Adrenal gland (tissue), 19 donors: ENCODE measurements at places on chromosomes 11 and 22. TPM values are rescaled to one million over a fixed set of nuclear protein-coding genes. Genes with fewer than 3 reads are reported as not detected.

CSF2RB gene
- 7.1 TPM for total RNA-seq

MOGAT2 gene
- total RNA-seq, result 0.14 TPM

C11orf86 gene
- total RNA-seq, result 1.2 TPM

GRIA4 gene
- total RNA-seq, result not detected

PDXP gene
- 17.9 TPM for total RNA-seq

CATSPERZ gene
- 0.28 TPM for total RNA-seq

TRIM34 gene
- 21.3 TPM for total RNA-seq

DNA sequence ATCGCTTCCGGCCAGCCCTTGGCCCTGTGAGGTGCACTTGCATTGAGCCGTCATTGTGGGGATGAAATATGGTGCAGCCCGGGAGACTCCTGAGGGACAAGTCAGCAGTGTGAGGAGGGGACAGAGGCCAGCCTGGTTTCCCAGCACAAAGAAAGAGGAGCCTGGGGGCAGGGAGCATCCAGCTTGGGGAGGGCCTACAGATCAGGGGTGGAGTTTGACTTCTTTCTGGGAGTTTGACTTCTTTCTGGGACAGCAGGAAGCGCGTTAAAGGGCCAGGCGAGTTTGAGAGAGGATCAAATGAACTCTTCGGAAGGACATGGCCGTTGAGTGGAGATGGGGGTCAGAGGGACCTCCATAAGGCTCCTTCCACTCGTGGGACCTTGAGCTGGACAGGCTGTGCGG lies 91.9 kb downstream of the LRRC32 start:
- no peaks in the 10 kb centered on the region for H3K27me3 ChIP-seq
- peaks cover 24% of the 10 kb centered on the region for H3K4me1 ChIP-seq
- H3K4me3 ChIP-seq, result no peak overlapping the region
- H3K36me3 ChIP-seq, result no peaks in the 10 kb centered on the region
- DNase-seq, result peak; percentile 83
- H3K27ac ChIP-seq, result no peak overlapping the region

GRCh38 chr22:31520051-31520450 lies 23.7 kb downstream of the SFI1 start:
- no peaks in the 10 kb centered on the region for H3K4me1 ChIP-seq
- no peaks in the 10 kb centered on the region for H3K27me3 ChIP-seq
- H3K27ac ChIP-seq, result no peak overlapping the region
- no peaks in the 10 kb centered on the region for H3K36me3 ChIP-seq
- DNase-seq, result no peak

DNA sequence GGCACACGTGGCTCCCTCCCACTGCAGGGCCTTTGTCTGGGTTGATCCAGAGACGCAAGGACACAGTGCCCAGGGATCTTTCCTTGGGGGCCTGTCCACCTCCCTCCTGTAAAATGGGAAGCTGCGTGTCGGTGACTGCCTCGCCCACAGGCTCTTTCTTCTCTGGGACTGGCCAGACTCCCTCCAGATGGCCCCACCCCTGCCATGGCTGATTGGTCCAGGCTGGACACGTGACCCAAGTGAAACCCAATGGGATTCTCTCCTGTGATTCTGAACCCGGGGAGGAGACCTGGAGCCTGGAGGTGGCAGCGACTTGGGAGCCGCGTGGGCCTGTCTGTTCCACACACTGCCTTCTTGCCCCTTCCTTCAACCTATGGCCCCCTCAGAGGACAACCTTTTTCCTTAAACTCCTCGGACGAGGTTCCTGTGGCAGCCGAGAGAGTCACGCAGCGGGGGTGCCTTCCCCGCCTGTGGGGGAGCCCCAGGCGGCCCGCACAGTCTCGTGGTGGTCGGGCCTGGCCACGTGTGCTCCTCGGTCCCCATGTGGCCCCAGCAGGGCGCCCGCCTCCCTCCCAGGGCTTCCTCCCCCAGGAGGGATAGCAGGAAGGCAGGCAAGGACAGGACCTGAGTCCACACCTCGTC lies 12.4 kb upstream of the MPPED1 start:
- no peaks in the 10 kb centered on the region for H3K4me1 ChIP-seq
- no peak for DNase-seq
- H3K27me3 ChIP-seq, result peaks cover 2% of the 10 kb centered on the region
- H3K27ac ChIP-seq, result no peak overlapping the region
- no peak overlapping the region for H3K4me3 ChIP-seq

DNA sequence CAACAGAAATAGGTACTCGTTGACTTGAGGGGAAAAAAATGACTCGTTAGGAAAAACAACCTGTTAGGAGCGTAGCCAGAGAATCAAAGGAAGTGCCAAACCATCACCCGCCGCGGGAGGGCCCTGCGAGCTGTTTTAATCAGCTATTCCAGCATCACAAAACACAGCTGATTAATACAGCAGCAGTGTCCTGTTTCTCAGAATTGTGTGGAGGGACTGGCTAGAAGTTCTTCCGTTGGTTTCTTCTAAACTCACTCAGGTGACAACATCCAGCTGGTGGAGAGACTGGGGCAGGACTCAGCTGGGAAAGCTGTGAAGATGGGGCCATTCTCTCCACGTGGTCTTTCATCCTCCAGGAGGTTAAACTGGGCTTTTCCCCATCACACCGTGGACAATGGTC lies 28.0 kb downstream of the HSPA8 start:
- DNase-seq, result no peak
- no peaks in the 10 kb centered on the region for H3K36me3 ChIP-seq
- H3K27me3 ChIP-seq, result no peaks in the 10 kb centered on the region
- H3K27ac ChIP-seq, result no peak overlapping the region

GRCh38 chr11:39220501-39221230 lies 2238.8 kb downstream of the LRRC4C start:
- no peaks in the 10 kb centered on the region for H3K36me3 ChIP-seq
- DNase-seq, result no peak
- no peak overlapping the region for H3K4me3 ChIP-seq
- H3K4me1 ChIP-seq, result no peaks in the 10 kb centered on the region

- DNase-seq, result no peak
- no peaks in the 10 kb centered on the region for H3K27me3 ChIP-seq
- no peak overlapping the region for H3K27ac ChIP-seq
These were observed 95.5 kb downstream of the SPATA19 start for GRCh38 chr11:133749841-133750240.

- DNase-seq, result no peak
- no peaks in the 10 kb centered on the region for H3K4me1 ChIP-seq
- no peaks in the 10 kb centered on the region for H3K27me3 ChIP-seq
- H3K4me3 ChIP-seq, result no peak overlapping the region
These were observed 81.7 kb downstream of the SWAP70 start for GRCh38 chr11:9745411-9746211.

GRCh38 chr11:932435-932834 lies 6.8 kb downstream of the AP2A2 start:
- H3K27me3 ChIP-seq, result no peaks in the 10 kb centered on the region
- DNase-seq, result no peak
- H3K27ac ChIP-seq, result peak overlapping the region; percentile 34
- H3K4me3 ChIP-seq, result no peak overlapping the region
- no peaks in the 10 kb centered on the region for H3K36me3 ChIP-seq

GRCh38 chr22:22750335-22751042 lies 106.1 kb downstream of the GGTLC2 start:
- no peaks in the 10 kb centered on the region for H3K4me1 ChIP-seq
- H3K4me3 ChIP-seq, result no peak overlapping the region
- no peak for DNase-seq
- H3K27ac ChIP-seq, result no peak overlapping the region

GRCh38 chr11:1921574-1922141 lies 2.2 kb downstream of the TNNT3 start:
- H3K27ac ChIP-seq, result no peak overlapping the region
- no peaks in the 10 kb centered on the region for H3K27me3 ChIP-seq
- no peak for DNase-seq
- H3K4me1 ChIP-seq, result no peaks in the 10 kb centered on the region

GRCh38 chr11:121449626-121450025 lies 2.5 kb upstream of the SORL1 start:
- no peak overlapping the region for H3K4me3 ChIP-seq
- H3K27ac ChIP-seq, result no peak overlapping the region
- no peaks in the 10 kb centered on the region for H3K27me3 ChIP-seq
- no peaks in the 10 kb centered on the region for H3K36me3 ChIP-seq

DNA sequence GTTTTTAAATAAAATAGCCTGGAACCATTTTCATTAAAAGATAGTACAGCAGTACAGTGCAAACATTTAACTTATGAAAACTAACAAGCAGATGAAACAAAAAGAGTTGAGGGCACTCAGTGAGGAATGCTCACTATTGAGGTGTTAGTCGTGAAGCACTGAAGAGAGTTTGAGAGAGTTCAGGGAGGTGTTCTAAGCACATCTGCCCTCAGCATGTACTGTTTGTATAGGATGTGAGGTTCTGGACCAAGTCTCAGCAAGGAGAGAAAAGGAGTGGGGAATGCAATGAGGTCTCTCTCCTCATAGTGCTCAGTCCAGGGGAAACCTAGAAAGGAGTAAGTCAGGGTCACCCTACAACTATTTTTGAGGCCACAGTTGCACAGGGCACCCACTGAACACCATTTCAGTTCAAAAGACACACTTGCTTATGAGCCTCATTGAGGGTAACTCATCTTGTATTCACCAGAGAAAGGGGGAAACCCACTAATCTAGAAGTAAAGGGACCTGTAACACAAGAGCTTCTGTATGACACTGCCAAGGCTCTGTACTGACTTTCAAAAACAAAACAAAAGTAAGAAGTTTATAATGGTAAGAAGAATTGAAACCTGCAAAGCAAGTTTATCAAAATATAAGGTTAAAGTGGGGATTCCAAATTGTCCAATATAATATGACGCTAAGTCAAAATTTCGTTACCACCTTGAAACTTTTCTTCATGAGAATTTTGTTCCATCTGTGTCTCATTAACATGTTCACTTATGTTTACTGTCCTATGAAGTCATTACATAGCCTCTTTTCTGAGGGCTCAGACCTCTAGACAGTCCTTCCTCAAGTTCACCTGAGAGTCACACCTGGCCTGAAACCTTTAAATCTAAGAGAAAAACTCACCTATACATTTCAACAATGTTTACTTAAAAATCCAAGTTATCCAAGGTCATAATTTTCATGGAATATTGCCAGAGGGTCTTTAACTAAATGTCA lies 275.3 kb downstream of the ETS1 start:
- no peaks in the 10 kb centered on the region for H3K27me3 ChIP-seq
- H3K27ac ChIP-seq, result no peak overlapping the region
- H3K36me3 ChIP-seq, result no peaks in the 10 kb centered on the region

- H3K4me3 ChIP-seq, result no peak overlapping the region
- H3K27ac ChIP-seq, result no peak overlapping the region
- H3K27me3 ChIP-seq, result no peaks in the 10 kb centered on the region
- no peaks in the 10 kb centered on the region for H3K36me3 ChIP-seq
- no peaks in the 10 kb centered on the region for H3K4me1 ChIP-seq
- no peak for DNase-seq
These were observed 55.6 kb downstream of the SPECC1L start for GRCh38 chr22:24326266-24326665.

GRCh38 chr11:127843483-127844396 lies 743.6 kb downstream of the ETS1 start:
- H3K4me3 ChIP-seq, result no peak overlapping the region
- no peaks in the 10 kb centered on the region for H3K4me1 ChIP-seq
- DNase-seq, result peak; percentile 83
- no peaks in the 10 kb centered on the region for H3K27me3 ChIP-seq
- H3K27ac ChIP-seq, result no peak overlapping the region

DNA sequence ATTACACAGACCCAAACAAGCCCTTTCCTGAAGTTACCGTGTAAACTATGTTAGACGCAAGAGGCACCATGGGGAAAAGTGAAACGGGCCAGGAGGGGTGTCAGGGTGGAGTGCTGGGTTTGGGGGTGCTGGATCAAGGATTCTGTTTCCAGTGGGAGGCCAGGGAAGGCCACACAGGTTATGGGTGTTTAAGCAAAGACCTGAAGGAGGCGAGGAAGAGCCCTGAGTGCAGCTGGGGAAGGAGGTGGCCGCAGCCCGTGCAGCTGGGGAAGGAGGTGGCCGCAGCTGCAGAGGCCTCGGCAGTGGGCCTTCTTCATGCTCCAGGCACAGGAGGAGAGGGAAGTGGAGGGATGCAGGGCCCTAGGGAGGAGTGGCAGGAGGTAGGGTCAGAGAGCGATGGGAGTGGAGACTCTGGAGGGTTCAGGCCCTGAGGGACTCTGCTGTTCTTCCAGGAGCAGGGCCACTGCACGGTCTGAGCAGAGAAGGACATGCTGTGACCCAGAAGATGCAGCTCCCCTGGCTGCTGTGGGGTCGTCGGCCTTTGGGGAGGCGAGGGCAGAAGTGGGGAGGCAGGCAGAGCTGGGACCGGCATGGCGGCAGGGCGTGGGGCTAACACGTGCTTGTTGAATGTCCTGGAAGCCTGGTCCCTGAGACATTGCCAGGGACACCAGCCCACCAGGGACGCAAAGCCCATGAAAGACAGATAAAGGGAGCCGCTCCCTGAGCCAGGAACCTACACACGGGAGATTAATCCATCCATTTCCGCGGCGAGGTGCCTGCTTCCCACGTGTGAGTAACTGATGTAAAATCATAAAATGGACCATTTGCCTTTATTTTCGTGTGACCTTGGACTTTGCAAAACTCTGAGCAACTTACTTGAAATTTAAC lies 1049.1 kb downstream of the BRD1 start:
- H3K27ac ChIP-seq, result no peak overlapping the region
- H3K4me1 ChIP-seq, result no peaks in the 10 kb centered on the region
- H3K4me3 ChIP-seq, result no peak overlapping the region
- no peak for DNase-seq

DNA sequence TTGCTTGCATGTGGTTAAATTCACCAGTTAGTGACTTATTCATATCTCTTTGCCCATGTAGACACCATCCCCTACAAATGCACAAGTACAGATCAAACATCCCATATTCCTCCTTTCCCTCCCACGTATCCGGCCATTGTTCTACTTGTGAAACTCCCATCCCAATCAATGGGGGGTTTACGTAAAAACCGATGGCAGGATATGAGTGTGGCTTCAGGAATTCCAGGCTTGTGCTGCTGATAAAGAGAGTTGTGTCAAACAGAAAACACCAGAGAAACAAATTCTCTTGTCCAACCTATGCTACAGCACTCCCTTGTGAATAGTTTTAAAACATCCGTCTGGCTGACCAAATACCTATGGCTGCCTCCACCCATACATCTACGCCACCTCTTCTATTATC lies 15.5 kb downstream of the FLI1 start:
- no peaks in the 10 kb centered on the region for H3K36me3 ChIP-seq
- no peak overlapping the region for H3K27ac ChIP-seq
- no peak overlapping the region for H3K4me3 ChIP-seq
- H3K27me3 ChIP-seq, result no peaks in the 10 kb centered on the region

DNA sequence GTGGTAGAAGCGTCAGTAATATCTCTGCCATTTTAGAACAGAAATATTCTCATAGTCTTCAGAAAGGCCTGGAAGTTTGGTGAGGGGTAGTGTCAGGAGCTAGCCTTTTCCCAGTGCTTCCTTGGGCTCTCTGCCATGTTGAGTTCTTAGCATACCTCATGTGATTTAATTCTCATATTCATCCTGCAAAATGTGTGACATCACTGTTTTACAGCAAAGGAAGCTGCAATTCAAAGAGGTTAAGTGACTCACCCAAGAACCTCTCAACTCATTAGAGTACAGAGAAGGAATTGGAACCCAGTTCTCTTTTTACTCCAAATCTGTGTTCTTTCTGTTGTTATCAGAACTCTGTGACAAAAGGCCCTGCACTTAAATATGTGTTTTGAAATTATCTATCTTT lies 72.1 kb downstream of the RNF169 start:
- peaks cover 7% of the 10 kb centered on the region for H3K36me3 ChIP-seq
- H3K4me1 ChIP-seq, result no peaks in the 10 kb centered on the region
- no peaks in the 10 kb centered on the region for H3K27me3 ChIP-seq
- no peak for DNase-seq
- H3K27ac ChIP-seq, result peak overlapping the region; percentile 50
- no peak overlapping the region for H3K4me3 ChIP-seq

GRCh38 chr11:2267306-2267850 lies 3.0 kb downstream of the ASCL2 start:
- H3K4me1 ChIP-seq, result peaks cover 14% of the 10 kb centered on the region
- H3K27ac ChIP-seq, result no peak overlapping the region
- no peak overlapping the region for H3K4me3 ChIP-seq
- no peak for DNase-seq
- H3K27me3 ChIP-seq, result peaks cover 37% of the 10 kb centered on the region
